ENCODE measurements at places on chromosomes 7 and 10. TPM values are rescaled to one million over a fixed set of nuclear protein-coding genes. Genes with fewer than 3 reads are reported as not detected.

The UNCX gene
- 1.8 TPM for total RNA-seq

The PAX4 gene
- not detected for total RNA-seq

DNA sequence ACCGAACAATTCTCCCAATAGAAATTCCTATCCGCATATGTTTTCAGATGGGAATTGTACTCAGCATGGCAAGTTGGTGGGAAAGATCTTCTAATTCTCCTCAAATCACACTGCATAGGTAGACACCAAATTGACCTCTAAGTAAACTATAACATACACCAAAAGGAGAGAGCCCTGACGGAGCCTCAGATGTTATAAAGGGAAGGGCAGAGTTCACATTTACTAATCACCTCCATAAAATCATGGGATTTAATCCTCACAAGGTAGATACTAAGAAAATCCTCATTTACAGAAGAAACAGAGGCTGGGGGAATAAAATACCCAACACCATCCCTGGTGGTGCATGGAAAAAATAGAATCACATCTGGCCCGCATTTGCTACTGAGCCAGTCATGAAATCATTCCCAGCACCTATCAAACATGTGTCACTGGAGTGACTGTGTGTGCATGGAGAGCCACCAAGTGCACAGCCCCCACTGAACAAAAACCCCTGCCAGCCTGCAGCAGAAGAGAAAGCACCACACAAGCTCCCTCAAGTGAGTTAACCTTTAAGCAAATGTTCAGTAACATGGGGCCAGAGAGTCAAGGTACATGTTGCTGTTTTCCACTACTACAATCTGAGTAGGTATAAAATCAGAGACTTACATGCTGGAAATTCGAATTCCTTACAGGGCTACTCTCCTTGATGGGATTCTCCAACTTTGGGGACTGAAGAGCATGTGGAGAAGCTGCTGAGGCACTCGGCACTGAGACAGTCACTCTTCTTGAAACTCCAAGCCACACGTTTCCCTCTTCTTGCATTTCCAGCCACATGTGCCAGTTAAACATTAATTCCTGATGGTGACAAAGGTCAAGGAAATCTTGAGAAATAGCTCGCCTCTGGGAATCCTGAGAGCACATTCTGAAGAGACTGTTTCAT, at the start of gene DDC:
DDC (minus strand) TSS at position 766 of the 919 bp plus-strand sequence. CDS start 21,320 bp downstream, outside the sequence.
- no peak for DNase-seq

GRCh38 chr7:51073171-51073570, 243.4 kb downstream of the COBL start:
- no peak for DNase-seq

- DNase-seq = no peak
Observed at GRCh38 chr7:64787295-64787694, 6.9 kb upstream of the ZNF138 start.

- no peak for DNase-seq
Observed at GRCh38 chr10:18659819-18660535, 746 bp downstream of the ARL5B start.

The GPR141 gene
- 5.4 TPM for total RNA-seq

DNA sequence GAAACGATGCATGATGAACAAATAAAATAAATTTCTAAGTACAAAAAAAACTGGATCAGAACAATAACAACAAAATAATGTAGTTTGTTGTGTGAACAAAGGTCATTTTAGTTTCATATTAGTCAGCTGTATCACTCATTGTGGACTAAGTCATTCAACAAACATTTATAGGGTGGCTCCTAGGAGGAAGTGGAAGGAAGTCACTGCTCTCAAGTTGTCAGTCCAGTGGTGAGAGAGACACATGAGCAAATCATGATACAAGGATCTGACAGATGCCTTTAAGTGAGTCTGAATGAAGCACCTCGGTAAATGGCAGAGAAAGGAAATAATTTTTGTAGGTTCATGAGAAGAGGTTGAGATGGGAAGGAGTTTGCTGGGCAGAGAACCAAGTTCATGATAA, 56.8 kb downstream of the EPDR1 start:
- DNase-seq = no peak

- no peak for DNase-seq
Observed at GRCh38 chr10:8163824-8164223, 109.3 kb downstream of the GATA3 start.

The TMEM106B gene
- total RNA-seq = 120 TPM

DNA sequence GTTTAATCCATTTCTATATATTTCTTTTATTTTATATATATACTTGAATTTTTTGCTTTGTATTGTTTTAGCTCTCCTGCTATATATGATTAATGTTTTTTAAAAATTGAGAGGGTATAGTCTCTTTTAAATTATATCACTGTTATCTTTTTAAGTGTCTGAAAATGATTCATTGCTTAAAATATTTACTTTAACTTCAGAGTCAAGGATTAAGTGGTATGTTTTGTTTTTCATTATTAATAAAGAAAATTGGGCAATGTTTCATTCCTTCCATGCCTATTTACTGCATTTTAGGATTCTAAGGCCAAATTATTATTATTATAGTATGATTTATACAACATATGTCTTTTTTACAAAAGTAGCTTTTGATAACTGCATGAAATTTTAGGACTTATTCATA, 67.2 kb upstream of the THSD7A start:
- no peak for DNase-seq

The PNPLA8 gene
- total RNA-seq = 59.9 TPM

The NCF1 gene
- 0.77 TPM for total RNA-seq

- peak; percentile 15 for DNase-seq
Observed at GRCh38 chr10:82628373-82628772, 753.4 kb downstream of the NRG3 start.

DNA sequence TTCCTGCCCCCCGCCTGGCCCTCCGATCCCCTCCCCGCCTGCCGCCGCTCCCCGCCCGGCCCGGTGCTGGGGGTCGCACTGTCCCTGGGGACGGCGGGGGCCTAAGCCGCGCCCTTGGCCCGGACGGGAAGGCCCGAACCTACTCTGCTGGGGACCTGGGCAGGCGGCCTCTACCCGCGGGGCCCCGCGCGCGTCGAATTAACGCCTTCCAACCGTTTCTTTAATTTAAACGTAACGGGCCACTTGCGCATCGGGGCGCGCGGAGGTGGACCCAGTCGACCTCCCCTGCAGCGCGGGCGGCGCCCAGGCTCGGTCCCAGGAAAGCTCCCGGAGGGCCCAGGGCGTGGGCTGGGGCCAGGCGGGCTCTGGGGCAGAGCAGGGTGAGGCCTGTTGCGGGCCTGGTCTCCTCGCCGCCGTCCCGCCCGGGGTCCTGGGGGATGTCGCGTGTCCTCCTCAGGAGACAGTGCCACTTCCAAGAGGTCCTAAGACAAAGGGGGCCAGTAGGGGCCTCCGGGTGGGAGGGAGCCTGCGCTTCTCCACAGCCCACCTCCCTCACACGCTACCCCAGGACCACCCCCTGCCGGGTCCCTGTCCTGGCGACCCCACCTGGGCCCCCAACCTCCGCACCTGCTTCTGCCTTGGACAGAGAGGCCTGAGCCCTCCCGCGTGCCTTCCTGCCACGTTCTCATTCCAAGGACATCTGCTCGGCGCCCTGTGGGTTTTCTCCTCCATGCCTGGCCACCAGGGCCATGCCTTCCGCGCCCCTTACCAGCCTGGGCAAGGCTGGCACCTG, 658 bp upstream of the PTPRN2 start:
- DNase-seq = peak; percentile 43

- DNase-seq = no peak
Observed at GRCh38 chr7:69176841-69177240, 421.4 kb upstream of the AUTS2 start.

The SPDYE8 gene
- not detected for total RNA-seq

DNA sequence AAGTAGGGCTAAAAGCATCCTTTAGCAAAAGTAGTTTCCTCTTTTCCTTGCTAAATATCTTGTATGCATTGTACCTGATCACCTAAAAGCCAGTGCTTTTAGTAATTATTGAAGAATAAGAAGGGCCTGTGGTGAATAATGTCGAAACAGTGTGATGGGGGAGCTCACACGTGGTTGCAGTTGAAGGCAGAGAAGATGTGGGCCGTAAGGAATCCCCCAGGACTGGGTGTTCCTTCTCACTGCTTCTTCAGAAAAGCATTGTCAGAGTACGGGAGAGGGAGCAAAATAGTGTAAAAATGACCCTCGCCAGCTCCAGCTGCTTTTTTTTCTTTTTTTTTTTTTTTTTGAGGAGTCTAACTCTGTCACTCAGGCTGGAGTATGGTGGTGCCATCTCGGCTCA, 201.1 kb downstream of the NSUN6 start:
- no peak for DNase-seq

GRCh38 chr7:100603726-100604027, 1.5 kb downstream of the PCOLCE start:
- DNase-seq = no peak

The TNS3 gene
- total RNA-seq = 61.1 TPM

DNA sequence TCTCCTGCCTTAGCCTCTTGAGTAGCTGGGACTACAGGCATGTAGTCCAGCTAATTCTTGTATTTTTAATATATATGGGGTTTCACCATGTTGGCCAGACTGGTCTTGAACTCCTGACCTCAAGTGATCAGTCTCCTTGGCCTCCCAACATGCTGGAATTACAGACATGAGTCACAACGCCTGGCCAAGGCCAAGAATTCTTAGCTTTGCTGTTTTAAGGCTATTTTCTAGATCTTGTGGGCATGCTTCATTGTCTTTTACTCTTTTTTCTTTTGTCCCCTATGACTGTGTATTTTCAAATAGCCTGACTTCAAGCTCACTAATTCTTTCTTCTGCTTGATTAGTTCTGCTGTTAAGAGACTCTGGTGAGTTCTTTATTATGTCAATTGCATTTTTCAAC, 56.4 kb upstream of the TAS2R16 start:
- DNase-seq = no peak

The CH25H gene
- 2.1 TPM for total RNA-seq

The CCL24 gene
- total RNA-seq = not detected

The CAMK1D gene
- total RNA-seq = 29.6 TPM

DNA sequence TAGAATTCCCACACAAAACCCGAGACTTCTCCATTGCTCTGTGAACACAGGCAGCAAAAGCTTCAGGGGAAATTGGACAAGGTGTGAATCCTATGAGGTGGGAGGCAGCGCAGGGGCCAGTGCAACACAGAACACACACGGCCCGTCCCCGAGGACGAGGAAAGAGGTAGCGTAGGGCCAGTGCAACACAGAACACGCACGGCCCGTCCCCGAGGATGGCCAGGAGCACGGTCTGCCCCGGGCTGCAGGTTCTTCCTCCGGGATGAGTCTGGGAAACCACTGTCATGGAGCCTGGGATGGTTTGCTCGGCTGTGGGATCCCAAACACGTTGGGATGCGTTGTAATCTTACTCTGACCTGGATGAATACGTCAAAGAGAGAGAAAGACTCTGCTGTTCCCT, 432.1 kb downstream of the GLRX3 start:
- no peak for DNase-seq

GRCh38 chr7:90345595-90346335, 751 bp upstream of the GTPBP10 start:
- DNase-seq = peak; percentile 21

GRCh38 chr7:70334295-70334694, 736.0 kb downstream of the AUTS2 start:
- DNase-seq = no peak

The ST8SIA6 gene
- 15.0 TPM for total RNA-seq

The SAP25 gene
- total RNA-seq = not detected

DNA sequence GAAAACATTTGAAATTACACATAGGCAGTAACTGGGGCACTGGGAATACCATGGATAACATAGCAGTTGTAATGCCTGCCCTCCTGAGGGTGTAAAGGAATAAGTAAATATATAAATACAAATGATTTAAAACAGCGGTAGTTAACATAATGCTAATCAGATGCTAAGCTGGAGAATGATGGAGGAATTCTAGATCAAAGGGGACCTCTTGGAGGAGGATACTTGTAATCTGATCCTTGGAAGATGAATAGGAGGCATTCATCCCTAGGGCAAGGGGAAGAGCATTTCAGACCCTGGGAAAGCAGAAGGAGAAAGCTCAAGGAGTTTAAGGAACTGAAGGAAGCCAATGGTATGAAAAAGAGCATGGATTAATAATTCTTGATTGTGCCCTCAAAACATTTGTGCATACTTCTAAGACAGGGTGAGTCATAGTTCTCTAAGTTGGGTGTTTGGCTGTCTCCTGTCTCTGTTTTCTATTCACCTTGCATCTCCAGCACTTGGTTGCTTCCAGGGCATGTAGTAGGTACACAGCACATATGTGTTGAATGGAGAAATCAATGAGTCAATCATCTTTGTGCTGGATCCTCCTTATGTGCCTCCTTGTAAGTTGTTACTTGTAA, 54.8 kb upstream of the PLPP4 start:
- no peak for DNase-seq

- no peak for DNase-seq
Observed at GRCh38 chr10:7657552-7657951, 9.2 kb downstream of the ITIH5 start.

GRCh38 chr10:13492493-13493180, 36.2 kb downstream of the BEND7 start:
- DNase-seq = no peak

The SORBS1 gene
- total RNA-seq = 129 TPM

GRCh38 chr10:69913606-69914382, 112.1 kb downstream of the COL13A1 start:
- no peak for DNase-seq

DNA sequence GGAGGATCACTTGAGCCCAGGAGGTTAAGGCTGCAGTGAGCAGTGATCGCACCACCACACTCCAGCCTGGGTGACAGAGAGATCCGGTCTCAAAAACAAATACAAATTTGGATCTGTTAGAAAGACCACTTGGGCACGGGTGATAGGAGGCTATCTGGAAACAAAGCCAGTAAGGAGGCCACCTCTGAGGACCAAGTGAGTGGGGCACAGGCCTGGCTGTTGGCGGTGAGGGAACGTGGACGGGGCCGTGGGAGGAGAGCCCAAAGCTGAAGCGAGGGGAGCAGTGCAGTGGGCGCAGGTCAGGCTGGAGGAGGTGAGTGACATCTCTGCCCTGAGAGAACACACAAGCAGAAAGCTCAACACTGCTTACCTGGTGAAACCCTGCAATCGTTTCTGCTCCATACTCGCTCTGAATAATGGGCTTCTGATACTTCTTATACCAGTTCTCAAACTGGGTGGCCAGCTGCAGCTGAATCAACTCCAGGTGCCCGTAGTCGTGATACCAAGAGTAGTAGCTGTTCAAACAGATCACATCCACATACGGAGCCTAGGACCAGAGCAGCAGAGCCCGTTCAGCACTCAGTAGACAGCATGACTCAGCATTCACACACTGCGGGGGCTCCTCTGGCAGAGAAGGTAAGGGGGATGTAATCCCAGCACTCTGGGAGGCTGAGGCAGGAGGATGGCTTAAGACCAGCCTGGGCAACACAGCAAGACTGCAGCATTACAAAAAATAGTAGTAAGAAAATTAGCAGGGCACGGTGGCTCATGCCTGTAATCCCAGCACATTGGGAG, 14.5 kb downstream of the GUSB start:
- DNase-seq = no peak

- DNase-seq = no peak
Observed at GRCh38 chr7:16484453-16485158, 19.1 kb upstream of the SOSTDC1 start.

GRCh38 chr7:135761751-135762488, 13.3 kb upstream of the FAM180A start:
- no peak for DNase-seq

- no peak for DNase-seq
Observed at GRCh38 chr10:78981257-78981969, 87.4 kb upstream of the ZMIZ1 start.

The TMEM209 gene
- 16.5 TPM for total RNA-seq

Measured in spinal cord (tissue), 10 donors.